NCI-H1092 treated with DMSO at 0.1 percent for 48 hours (cell line): ENCODE measurements at places on chromosomes 12 and 14.

DNA sequence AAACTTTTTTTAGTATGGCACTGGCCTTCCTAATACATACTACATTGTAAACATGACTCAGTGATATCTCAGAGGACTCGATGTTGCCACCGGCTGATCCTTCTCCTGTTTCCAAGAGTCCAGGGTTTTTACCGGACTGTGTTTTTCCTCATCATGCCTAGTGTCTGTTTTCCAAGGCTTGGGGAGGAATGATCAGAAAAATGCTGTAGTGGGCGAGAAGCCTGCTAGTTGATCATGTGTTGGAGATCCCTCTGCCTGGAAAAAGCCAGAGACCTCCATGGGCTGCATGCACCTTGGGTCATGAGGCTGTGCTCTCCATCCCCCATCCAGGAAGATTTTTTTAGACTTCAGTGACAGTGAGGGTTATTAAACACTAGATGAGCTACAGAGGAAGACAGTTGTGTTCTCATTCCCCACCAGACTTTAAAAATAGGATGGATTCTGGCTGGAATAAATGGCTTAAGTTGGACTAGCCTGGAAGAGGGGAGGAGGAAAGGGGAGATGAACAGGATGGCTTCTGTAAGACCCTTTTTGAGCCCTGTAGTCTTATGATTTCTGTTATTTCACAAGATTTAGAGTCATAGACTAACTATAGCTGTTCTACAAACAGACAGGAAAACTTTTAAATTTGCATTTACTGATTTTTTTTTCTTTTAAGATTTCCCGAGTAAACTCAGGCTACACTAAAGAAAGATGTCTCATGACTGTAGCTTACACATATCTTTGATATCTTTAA, 145.7 kb downstream of the SAMD4A start:
- no peak for DNase-seq

GRCh38 chr12:30756074-30756473, 1.3 kb upstream of the CAPRIN2 start:
- no peak for DNase-seq

GRCh38 chr12:597926-598568, 65.2 kb downstream of the NINJ2 start:
- DNase-seq, result no peak

- DNase-seq, result no peak
These were observed 4.3 kb downstream of the COQ10A start for GRCh38 chr12:56271031-56271430.

DNA sequence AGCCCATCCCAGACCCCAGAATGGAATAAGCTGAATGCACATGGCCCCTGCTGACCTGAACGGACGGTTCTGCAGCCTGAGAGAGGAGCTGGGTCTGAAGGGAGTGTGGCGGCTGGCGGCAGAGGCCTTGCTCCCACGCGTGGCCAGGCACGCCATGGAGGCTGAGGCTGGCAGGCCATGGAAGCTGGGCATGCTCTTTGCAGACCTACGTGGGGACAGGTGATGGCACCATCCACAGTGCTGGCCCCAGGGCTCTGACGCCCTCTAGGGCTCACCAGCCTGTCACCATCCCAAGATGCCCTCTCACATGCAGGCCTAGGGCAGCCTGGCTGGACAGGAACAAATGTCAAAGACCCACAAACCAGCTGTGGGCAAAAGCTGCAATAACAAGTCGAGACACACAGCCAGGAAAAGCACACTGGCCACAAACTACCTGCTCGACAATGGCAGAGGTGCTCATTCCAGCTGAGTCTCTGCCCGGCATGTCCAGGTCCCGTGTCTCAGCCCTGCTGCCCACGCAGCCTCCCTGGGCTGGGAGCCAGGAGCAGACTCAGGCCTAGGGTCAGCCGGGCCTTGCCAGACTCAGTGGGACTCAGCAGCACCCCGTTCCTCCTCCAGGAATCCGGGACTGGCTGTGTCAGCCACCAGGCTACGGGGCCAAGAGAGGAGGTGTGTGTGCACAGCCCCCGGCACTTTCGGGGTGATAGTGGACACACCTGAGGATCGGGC, 19.7 kb downstream of the BTBD6 start:
- DNase-seq, result no peak

GRCh38 chr12:2389079-2389790, 336.4 kb downstream of the CACNA1C start:
- no peak for DNase-seq

DNA sequence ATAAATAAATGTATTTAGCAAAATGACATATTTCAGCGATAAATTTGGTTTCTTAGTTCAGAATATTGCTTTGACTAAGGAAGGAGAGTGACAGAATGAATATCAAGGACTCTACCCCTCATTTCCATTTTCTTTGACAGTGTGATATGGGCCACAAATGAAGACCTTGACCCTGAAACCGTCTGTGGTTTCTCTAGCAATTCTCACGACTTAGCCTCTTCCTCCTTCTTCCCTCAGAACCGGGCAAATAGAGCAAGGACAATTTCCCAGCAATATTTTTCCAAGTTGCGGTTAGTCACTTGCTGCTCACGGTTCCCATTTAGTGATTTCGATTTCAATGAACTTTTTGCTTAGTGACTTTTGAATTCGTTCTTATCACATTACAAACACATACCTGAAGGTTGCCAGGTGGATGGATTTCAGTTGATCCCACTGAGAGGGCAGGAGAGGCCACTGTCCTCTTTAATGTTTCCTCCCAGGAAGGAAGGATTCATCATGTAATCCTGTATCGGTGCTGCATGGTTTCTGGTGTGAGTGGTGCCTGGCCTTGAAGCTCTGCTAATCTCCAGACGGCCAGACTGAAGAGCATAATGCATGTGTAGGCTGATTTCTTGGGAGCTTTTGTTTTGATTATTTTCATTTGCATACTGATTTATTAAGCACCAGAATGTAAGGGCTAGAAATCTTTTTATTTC, 77.6 kb downstream of the CHST11 start:
- DNase-seq, result no peak
